ENCODE measurements at places on chromosomes 16 and 17.

DNA sequence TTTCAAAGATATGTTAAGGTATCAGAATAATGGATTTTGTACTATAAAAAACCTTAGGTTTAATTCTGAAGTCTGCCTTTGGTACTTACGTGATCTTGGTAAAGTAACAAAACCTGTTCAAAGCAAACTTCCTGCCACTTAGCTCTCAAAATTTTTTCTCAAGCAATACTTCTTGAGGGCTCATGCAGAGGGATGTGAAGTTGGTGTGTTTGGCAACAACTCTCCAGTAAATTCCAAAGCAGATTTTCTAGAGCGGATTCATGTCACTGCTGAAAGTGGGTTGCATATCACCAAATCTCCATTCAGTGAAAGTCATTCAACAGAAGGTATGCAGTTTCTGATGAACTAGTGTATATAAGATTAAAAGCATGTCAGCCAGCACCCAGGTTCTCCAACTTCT is 856.7 kb downstream of the CDH8 start:
- DNase-seq, result no peak

DNA sequence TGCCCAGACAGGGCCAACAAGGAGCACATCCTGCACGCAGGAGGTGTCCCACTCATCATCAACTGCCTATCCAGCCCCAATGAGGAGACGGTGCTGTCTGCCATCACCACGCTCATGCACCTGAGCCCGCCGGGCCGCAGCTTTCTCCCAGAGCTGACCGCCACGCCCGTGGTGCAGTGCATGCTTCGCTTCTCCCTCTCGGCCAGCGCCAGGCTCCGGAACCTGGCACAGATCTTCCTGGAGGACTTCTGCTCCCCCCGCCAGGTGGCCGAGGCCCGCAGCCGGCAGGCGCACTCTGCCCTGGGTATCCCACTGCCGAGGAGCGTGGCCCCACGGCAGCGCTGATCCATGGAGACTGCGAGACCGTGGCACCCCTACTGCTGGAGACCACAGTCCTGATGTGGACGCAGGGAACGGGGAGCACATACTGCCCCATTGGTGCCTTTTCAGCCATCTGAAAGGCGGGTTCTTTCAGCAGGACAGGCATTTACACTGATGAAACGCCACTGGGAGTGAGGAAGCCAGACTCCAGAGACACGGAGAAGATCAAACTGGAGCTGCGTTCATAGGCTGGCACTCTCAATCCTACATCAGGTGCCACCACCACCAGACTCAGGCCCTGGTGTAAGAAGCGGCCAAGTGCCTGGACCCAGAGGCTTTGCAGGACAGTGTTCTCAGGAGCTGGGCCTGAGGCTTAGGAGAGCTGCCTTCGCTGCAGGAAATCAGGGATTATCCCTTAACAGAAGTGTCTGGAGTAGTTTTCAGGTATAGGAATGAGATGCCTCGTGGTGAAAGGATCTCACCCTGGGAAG is 2.6 kb downstream of the NT5C start:
- DNase-seq, result no peak

DNA sequence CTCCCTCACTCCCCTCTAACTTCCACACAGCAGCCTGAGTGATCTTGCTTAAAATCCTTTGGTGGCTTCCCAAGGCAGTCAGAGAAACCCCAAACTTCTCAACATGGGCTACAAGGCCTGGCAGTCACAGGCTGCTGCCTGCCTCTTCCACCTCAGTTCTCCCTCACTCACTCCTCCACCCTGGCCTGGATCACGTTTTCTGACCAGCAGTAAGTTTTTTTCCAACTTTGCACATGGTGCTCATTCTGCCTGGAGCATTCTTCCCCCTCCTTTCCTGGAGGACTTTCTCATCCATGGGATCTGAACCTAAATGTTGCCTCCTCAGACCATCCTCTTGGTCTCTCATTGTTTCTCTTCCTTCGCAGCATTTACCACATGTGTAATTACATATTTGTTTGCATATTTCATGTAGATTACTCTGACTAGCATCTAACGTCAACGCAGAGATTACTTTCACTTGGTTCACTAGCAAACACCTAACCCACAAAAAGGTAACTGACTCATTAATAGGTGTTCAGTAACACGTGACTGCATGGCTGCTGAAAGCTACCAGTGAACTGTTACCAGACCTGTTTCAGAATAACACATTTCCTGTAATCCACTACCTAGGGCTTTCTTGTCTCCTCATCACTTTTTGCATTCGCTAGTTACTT is 17.1 kb downstream of the GNA13 start:
- DNase-seq, result peak; percentile 82

- no peak for DNase-seq
Observed at GRCh38 chr16:85220125-85220839, 108.0 kb upstream of the CIBAR2 start.

DNA sequence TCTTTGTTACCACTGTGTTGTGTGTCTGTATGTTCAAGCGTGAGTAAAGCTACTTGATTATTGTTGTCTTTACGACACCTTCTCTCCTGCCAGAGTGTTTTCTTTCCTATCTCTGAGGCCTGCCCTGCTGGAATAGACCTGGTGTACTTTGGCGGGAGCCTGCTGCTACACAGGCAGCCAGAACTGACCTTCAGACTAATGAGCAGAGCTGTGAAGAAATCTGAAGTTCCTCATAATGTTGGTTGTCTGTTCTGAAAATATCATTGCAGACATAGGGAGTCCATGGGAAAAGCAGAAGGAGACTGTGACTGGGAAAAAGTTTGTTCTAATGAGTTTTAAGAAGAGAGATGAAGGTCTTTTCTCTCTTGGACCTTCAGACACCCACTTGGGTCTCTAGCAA is 9.8 kb downstream of the RHOT1 start:
- no peak for DNase-seq

DNA sequence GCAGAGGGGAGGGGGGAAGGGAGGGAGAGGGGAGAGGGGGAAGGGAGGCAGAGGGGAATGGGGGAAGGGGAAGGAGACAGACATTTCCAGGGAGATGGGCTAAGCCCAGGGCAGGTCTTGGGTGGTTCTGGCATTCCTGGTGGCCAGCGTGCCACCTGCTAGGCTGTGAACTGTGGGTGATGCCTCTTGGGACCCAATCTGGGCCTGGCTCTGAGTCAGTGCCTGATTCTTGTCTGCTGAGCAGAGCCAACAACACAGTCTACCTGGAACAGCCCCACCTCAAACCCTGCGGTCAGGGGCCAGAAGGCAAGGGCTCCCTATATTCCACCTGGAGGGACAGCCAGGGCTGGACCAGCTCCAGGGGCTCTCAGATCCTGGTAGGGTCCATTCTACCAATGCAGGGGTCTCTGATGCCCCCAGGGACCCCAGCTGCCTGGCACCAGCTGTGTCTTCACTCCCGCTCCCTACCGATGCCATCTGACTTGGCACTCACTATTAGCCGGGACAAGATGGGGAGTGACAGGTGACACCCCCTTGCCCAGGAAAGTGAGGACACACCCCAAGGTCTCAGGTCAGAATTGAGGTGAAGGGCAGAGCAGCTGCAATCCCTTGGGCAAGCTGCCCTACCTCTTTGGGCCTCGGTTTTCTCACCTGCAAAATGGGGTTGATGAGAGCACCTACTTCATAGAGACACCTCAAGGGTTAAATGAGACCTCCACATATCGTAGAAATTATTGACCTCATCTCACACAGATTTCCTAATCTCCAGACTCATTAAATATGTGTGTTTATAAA is 87.2 kb downstream of the LITAF start:
- DNase-seq, result no peak

- DNase-seq, result no peak
Observed at GRCh38 chr17:9044772-9045463, 23.6 kb downstream of the NTN1 start.

DNA sequence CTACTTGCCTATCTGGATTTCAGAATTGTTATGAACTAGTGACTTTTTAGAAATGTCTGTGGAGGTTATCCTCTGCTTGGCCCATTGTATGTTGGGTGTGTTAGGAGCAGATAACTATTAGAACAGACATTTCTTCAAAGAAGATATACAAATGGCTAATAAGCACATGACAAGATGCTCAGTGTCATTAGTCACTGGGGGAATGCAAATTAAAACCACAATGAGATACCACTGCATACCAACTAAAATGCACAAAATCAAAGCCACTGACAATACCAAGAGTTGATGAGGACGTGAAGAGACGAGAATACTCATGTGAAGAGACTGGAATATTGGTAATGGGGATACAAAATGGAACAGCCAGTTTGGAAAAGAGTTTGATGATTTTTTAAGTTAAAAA is 39.2 kb downstream of the CEP112 start:
- no peak for DNase-seq

DNA sequence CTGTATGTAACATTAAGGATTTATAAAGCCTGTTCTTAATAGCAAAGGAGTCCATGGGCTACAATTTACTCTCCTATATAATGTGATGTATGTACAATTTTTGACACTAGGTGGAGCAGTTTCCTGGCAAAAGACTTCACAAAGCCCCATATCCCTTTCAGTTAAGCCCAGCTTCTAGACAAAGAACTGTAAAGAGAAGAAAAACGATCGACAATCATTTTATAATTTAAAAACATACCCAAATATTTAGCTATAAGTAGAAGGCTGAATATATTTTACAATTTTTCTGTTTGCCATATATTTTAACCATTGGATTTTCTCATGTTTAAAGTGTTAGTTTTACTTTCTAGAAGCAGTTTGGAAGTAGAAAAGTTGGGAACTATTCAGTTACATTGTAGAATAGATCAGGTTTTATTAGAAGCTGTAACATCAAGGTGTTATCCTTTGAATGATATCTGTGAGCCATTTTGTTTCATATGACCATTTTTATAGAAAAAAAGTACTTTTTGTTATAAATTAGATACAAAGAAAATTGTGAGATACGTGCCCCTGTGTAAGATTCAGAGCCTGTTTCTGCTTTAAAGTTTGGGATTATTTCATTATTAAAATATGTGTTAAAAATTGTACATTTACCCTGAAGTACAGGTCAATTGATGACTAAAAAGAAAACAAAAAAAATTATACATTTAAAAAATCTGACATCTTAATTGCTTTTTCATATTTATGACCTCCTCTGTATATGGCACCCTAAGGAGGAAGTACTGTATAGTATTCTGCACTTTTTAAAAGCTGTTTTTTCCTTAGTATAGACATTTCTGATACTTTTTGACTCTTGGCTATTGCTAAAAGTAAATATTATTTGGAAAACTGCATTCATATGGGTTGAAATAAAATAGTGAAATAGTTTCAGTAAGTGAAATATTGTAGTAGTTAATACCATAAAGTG is 46.3 kb downstream of the VMP1 start:
- DNase-seq, result peak; percentile 5

DNA sequence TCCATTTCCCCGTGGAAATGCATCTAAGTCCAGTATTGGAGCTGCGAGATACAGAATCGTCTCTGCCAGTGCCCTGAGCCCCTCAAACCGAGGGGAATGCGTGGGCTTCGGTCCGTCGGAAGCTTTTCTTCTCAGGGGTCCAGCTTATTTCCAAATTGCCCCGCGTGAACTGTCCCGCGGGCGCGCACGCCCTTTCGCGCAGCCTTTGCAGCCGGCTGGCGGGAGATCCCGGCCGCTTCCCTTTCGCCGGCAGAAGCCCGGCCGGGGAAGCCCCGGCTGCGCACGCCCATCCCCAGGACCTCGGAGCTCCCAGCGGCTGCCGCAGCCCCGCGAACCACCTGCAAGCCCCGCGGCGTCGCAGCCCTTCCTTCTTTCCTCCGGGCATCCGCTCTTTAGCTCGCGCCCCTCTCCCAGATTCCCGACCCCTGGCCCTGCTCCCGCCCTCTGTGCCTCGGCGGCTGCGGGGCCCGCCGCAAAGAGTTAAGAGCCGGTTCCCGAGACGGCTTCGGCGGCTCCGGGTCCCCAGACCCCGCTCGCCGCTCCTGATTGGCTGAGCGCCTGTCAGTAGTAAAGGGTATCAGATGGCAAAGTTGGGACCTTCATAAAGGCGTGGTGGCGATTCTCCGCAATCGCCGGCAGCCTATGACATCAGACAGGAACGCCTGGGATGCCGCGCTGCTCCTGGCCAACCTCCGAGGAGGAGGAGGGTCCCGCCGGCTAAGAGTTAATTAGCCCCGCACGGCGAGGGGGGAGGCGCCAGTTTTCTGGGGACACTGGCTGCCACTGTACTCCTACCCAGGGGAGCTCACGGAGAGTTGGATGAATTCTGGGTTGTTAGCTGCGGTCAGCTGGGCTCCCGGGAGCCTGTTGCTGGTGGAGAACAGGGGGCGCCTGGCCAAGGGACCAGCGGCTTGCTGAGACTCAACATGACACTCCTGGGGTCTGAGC is at the start of gene MYOCD:
TSS of gene MYOCD (plus strand) at position 628 of the 948 bp plus-strand sequence. CDS start at position 927, 299 bp downstream.
- no peak for DNase-seq

- no peak for DNase-seq
Observed at GRCh38 chr17:75110234-75110937, 617 bp downstream of the ARMC7 start.

- DNase-seq, result no peak
Observed at GRCh38 chr17:4450710-4451316, 17.1 kb downstream of the SPNS3 start.

DNA sequence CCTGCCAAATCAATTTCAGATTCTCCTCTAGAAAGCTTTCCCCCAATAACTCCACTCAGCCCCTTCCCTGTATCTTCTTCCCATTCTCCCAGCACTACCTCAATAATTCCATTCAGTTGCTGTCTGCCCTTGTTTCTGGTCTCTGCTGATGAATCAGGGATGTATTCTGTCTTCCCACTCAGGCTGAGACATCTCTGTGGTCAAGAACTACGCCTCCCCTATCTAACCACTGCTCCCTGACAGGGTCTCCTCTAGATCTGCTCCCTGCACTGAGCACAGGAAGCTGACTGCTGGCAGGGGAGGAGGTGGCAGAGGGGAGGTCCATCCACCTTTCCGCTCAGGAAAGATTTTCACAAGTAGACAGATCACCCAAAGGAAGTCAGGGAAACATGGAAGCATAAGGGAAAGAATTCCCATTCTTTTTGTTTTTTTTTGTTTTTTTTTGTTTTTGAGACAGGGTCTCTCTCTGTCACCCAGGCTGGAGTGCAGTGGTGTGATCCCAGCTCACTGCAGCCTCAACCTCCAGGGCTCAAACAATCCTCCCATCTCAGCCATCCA is 16.9 kb upstream of the SP2 start:
- no peak for DNase-seq

- no peak for DNase-seq
Observed at GRCh38 chr17:76343106-76343505, 10.6 kb downstream of the PRPSAP1 start.

DNA sequence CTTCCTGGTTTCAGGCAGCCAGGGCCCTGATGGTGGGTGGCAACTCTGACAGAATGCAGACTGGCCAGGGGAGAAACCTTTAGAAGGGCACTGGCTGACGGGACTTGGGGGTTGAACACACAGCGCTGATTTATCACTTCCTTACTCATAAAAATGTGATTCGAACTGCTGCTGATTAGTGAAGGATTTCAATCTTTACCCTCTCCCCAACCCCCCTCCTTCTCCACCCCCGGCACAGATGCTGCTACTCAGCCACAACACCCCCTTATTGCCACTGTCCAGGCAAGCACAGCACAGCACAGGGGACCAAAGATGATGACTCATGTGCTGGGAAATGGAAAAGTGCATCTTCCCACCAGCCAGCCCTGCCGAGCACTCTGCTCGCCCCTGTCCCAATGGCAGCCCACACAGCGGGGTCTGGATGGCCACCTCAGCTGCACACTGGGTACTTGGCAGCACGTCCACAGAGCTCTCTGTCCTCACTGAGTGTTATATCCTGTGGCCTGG is 70.1 kb downstream of the SMG6 start:
- no peak for DNase-seq

GRCh38 chr16:81720973-81721906 is 57.9 kb upstream of the PLCG2 start:
- no peak for DNase-seq

- DNase-seq, result peak; percentile 76
Observed at GRCh38 chr17:58317421-58318064, 11.1 kb downstream of the TSPOAP1 start.

- DNase-seq, result no peak
Observed at GRCh38 chr16:19781226-19781625, 63.2 kb downstream of the IQCK start.
